ENCODE measurements at places on chromosomes 6 and 20. TPM values are rescaled to one million over a fixed set of nuclear protein-coding genes. Genes with fewer than 3 reads are reported as not detected.

FAM184A gene
- total RNA-seq, result 0.07 TPM

WFDC5 gene
- not detected for total RNA-seq

ILRUN gene
- total RNA-seq, result 31.0 TPM

TCF19 gene
- total RNA-seq, result 12.1 TPM

THEMIS gene
- total RNA-seq, result not detected

SLC17A1 gene
- total RNA-seq, result 0.10 TPM

Measured in A549 treated with RU486 at 1 μM for 4 hours (cell line).